IPS DF 6.9 (cell line): ENCODE measurements at places on chromosomes 2 and 18.

GRCh38 chr2:233814056-233814835 lies 36.1 kb downstream of the MROH2A start:
- DNase-seq, result peak; percentile 31

GRCh38 chr18:51789871-51790270 lies 550.1 kb upstream of the DCC start:
- DNase-seq, result no peak

- DNase-seq, result no peak
These were observed 497 bp downstream of the DSC3 start for GRCh38 chr18:31042084-31042405.

DNA sequence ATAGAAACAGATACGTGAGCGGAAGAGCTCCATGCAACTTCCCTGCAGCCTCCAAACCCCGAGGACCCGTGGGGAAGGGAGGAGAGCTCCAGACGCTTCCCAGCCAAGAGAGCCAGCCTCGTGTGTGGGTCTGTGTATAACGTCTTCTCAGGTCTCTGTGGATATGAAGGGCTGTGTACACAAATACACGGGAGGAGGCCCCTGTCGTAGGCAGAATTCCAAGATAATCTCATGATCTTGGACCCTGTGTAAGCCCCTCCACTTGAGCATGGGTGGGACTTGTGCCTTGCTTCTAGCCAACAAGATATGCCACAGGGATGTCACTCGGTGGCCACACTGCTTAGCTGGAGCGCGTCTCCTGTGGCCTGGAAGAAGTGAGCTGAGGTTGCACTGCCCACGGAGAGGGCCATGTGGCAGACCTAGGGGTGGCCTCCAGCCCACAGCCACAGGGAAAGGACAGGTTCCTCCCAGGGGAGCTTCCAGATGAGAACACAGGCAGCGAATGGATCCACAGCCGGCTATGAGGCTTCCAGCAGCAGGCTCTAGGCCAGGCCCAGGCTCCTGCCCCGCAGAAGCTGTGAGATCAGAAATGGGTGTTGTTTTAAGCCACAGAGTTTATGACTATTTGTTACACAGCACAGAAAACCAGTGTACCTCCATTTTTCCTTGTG lies 15.6 kb upstream of the KLF11 start:
- no peak for DNase-seq

- DNase-seq, result no peak
These were observed 10.6 kb downstream of the SLC4A5 start for GRCh38 chr2:74332550-74333174.

DNA sequence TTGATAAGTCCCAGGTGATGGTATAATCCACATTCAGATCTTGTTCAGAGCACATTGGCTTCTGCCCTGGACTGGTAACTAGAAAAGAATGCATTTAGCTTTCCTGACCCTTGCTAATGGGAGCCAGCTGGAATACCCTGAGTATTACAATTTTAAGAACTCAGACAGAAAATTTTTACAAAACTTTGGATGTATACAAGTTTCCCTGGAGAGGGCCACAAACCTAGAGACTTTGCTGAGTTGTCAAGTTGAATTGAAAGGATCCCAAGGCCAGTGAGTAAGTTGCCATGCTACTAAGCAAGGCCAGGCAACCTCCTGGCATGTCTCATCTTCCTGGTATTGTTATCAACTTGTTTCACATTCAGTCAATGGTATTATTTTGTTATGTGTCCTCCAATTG lies 20.0 kb upstream of the NABP1 start:
- no peak for DNase-seq

DNA sequence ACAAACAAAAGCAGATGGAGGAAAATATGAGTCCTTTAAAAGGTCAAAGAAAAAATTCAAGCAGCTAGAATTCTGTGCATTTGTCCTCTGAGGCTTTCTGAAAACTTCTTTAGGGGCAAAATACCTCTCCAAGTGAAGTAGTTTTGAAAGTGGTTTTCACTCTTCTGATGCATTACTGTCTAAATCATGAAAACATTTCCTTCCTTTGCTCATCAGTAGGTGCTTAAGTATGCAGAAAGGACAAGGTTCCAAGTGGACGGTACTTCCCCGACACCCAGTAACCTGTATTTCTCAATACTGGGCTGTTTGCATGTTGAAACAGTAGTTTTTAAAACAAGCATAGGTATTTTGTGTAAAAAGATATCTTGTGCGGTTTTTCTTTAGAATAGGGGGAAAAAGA lies 189.1 kb upstream of the ERBB4 start:
- DNase-seq, result no peak

GRCh38 chr2:228417526-228417925 lies 236.0 kb upstream of the SPHKAP start:
- no peak for DNase-seq

GRCh38 chr2:204715361-204715760 lies 170.1 kb downstream of the PARD3B start:
- no peak for DNase-seq

DNA sequence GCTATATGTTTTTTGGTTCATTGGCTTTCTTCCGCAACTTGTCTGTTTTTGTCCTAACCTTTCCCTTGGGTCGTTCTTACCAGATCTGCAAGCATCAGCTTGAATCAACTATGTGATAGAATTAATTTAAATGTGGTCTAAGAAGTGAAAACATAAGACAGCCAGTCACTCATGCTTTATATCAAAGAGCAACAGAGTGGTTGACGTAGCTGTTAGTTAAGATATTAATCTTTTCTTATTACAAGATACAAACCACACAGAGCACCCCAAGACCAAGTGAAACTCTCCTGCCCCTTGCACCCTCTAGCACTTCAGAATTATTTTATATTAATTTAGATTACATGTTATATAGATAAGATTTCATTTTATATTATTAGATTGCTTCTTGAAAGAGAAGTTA lies 15.2 kb downstream of the IL18RAP start:
- no peak for DNase-seq

GRCh38 chr2:70966681-70967080 lies 11.7 kb upstream of the ANKRD53 start:
- DNase-seq, result no peak

- DNase-seq, result no peak
These were observed 73.1 kb upstream of the RMDN2 start for GRCh38 chr2:37851828-37852584.

GRCh38 chr2:227634201-227634600 lies 16.9 kb downstream of the SCYGR4 start:
- DNase-seq, result no peak

- no peak for DNase-seq
These were observed 122.5 kb downstream of the SOCS6 start for GRCh38 chr18:70411307-70411706.

DNA sequence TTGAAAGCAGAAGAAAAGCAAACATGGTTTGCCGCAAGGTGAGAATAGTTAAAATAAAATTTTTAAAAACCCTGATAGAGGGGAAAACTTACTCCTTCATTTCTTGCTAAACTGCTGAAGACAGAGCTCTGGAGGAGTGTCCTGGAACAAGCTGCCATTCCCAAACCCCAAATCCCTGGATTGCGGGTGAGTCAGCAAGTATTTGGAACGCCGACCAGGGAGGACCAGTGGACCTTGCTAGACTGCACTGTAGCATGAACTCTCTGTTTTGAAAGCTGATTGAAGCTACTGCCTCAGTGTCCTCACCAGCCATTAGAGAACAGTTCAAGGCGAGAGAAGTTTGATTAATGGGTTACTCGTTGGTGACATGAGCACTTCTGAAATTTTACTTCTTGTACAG lies 99.4 kb upstream of the RASGRP3 start:
- no peak for DNase-seq

- DNase-seq, result no peak
These were observed 247.1 kb upstream of the UBE2E3 start for GRCh38 chr2:180733330-180733729.

GRCh38 chr2:12817870-12818269 lies 101.1 kb downstream of the TRIB2 start:
- no peak for DNase-seq

DNA sequence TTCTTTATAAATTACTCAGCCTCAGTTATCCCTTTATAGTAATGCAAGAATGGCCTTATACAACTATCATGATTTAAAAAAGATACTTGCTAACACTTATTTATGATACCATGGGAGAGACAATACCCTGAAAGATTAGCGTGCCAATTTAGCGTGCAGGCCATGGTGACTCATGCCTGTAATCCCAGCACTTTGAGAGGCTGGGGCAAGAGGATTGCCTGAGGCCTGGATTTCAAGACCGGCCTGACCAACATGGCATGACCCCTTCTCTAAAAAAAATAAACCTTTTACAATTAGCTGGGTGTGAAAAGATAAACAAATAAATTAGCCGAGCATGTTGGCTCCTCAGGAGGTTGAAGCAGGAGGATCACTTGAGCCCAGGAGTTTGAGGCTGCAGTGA lies 493.4 kb upstream of the FSIP2 start:
- no peak for DNase-seq

DNA sequence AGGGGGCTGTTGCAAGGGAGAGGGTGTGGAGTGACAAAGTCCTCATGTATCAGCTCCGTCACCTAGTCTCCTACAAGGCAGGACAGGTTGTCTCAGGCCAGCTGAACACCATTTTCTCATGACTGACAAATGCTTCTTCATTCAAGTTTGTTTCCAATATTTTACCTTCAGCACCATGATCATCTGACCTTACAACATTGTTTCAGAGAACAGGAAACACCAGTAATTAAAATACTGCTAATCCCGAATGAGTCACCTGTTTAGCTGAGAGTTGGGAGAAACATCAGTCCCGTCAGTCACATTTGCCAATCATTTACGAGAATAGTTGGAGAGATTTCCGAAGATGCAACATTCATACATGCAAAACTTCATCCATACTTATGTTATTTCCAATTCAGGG lies 25.7 kb upstream of the SP5 start:
- DNase-seq, result no peak

DNA sequence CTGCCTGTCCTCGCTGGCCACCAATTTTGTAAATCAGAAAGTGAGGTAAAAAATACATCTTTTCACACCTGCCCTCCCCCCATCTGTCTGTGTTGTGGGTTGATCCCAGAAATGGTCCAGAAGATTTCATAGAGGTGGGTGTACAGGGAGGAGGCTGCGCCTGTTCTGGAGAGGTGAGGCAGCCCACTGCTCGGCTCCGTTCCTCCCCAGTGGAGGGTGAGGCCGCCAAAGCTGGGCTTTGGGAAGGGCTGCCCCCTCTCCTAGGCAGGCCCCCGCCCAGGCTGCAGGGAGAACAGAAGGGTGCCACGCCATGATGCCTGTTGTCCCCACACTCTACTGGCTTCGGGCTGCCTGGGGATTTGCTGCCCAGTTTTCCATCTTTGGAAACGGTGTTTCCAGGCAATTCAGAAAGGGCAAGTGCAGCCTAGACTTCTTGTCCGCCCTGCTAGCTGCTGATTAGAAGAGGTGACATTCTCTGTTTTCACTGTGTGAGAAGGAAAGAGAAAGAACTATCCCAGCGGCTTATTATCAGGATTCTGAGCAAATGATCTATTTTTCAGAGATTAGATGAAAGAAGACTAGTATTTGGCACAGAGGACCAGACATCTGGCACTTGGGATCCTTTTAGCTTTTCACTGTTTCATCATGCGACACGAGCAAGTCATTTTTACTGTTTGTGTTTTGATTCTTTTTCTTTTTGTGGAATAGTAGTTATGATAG lies 18.7 kb downstream of the SMARCAL1 start:
- DNase-seq, result no peak

DNA sequence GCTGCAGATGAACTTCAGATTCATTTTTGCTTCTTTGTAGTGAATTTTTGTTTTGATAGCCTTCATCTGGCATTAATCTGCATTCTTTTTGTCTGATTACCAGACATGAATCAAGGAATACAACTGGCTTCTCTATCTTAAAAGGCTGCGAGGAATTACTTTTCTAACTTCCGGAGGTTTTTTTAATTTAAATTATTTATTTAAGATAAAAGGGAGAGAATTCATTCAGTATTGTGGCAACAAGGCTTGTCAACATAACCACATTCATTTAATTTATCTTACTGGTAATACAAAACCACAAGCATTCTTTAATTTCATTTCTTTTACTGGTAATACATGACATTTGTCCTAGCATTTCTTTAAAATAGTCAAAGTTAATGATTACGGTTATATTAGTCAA lies 36.0 kb downstream of the CSRNP3 start:
- no peak for DNase-seq

GRCh38 chr2:239685965-239686364 lies 285.1 kb upstream of the HDAC4 start:
- DNase-seq, result no peak

DNA sequence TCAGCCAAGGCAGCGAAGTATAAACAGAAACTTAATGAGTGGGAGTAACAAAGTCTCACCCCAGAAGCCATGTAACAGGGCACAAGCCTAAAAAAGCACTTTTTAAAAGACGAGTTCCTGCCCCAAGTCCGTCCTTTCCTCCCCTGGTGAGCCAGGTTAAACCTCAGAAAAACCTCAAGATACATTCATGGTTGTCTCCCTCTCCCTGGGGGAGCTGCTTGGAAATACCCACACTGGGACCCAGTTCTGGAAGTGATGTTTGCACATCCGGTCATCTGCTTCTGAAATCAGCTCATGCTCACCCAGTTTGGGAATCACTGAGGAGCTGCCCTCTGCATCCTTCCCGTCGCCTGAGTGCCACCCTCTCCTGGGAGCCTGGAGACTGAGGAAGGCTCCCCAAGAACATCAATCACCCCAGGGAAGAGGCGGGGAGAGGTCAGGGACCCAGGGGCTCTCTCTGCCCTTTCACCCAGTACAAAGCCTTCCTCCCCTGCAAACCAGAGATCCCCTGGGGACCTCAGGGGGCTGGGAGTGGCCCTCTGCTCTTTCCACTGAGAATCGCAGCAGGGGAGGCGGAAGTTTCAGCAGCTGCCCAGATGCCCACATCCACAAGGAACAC lies 150.6 kb upstream of the AGAP1 start:
- DNase-seq, result no peak

GRCh38 chr2:53969968-53970723 lies 647 bp downstream of the PSME4 start:
- no peak for DNase-seq

DNA sequence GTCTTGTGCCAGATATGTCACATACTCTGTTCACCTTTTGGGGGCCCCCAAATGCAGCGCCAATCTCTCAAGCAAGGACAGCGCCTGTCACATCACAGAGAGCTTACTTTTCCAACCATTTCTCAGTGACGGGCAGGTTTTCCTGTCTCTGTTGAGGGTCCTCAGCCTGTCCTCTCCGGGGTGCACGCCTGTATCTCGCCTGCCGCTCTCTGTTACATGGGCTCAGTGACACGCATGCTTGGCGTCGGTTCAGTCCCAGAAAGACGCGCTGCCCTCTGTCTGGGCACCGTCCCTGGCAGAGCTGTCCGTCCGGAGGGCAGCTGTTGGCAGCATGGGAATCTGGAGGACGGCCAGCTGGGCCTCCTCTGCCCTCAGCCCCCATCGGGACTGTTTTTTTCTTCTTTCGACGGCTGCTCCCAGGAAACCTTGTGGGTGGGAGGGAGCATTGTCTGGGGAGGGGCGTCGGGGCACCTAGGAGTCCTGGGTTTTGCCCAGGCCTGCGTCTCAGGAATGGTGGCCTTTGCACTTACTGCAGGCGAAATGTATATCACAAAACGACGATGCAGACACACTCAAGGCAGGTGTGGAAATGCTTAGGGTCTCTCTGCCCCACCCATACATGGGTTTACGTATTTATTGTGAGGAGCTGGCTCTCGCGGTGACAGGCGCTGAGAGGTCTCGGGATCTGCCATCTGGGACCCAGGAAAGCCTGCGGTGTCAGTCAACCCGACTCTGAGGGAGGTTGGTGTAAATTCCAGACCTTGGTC lies 30.9 kb downstream of the RTP5 start:
- DNase-seq, result no peak

GRCh38 chr2:79585701-79586433 lies 73.0 kb downstream of the CTNNA2 start:
- no peak for DNase-seq
